ENCODE measurements at places on chromosomes 6 and 20. TPM values are rescaled to one million over a fixed set of nuclear protein-coding genes. Genes with fewer than 3 reads are reported as not detected.

- no peak overlapping the region for H3K27ac ChIP-seq
- peaks cover 37% of the 10 kb centered on the region for H3K4me1 ChIP-seq
- no peaks in the 10 kb centered on the region for H3K27me3 ChIP-seq
Observed at GRCh38 chr6:106177786-106178185, 91.7 kb downstream of the PRDM1 start.

DNA sequence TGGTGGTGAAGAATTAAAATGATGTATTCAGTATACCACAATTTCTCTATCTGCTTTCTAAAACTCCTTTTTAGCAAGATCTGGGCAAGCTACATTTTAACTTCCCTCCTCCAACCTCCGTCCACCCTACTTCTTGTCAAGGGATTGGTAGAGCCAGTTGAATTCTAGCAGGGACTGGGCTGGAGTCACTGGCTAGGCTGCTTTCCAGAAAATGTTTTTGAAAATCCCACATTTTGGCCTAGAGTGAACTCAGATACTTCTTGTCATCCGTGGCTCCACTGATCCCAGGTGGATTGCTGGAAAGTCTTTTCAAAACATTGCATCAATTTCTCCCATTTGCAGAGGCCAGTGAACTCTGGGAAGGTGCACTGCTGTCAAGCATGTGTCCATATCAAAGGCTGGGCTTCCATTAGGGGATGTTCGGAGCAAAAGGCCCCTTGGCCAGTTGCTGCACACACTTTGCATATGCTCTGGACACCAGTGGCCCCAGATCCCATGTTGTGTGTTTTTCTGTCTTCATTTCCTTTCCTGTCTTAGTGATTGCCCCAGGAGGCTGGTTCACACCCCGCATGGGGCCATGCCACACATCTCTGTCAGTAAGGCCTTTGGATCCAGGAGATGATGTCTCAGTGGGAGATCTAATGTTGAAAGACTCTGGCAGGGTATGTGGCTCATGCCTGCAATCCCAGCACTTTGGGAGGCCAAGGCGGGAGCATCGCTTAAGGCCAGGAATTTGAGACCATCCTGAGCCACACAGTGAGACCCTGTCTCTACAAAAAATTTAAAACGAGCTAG is 11.3 kb upstream of the KCNK16 start:
- H3K27ac ChIP-seq: no peak overlapping the region
- peaks cover 47% of the 10 kb centered on the region for H3K27me3 ChIP-seq
- H3K4me1 ChIP-seq: peaks cover 25% of the 10 kb centered on the region
- H3K36me3 ChIP-seq: no peaks in the 10 kb centered on the region

GRCh38 chr6:17091122-17091521 is 10.7 kb upstream of the STMND1 start:
- DNase-seq: no peak
- H3K27me3 ChIP-seq: peaks cover 5% of the 10 kb centered on the region
- no peaks in the 10 kb centered on the region for H3K4me1 ChIP-seq
- H3K27ac ChIP-seq: no peak overlapping the region
- no peaks in the 10 kb centered on the region for H3K36me3 ChIP-seq

DNA sequence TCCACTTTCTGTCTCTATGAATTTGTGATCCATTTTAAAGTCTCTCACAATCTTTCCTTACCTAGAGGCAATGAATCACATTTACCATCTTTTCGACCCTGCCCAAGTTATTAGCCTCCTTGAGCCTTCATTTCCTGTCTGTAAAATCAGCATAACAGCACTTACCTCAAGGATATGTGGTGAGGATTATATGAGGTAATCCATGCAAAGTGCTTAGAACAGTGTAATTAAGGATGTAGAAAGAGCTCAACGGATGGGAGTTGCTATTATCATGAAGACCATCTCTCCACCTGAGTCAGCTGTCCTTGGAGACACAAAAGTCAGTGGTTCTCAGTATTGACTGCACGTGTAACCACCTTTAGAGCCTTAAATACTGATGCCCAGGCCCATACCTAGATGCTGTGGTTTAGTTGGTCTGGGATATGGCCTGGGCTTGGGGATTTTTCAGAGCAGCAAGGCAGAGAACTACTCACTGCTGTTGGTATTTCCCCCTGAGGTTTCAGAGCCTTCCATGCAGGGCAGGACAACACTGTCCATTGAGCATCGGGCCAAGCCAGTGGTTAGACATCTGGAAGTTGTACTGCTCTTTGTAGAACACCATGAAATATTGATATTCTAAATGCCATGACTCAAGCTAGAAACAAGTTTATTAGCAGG is 55.8 kb downstream of the LYRM2 start:
- H3K36me3 ChIP-seq: no peaks in the 10 kb centered on the region
- no peak for DNase-seq
- H3K27me3 ChIP-seq: peaks cover 3% of the 10 kb centered on the region
- no peak overlapping the region for H3K27ac ChIP-seq
- no peaks in the 10 kb centered on the region for H3K4me1 ChIP-seq

GTSF1L gene
- not detected for total RNA-seq

GPR6 gene
- not detected for total RNA-seq
